ENCODE measurements at places on chromosomes 4 and X.

GRCh38 chrX:153392642-153393321, 8.4 kb downstream of the PNMA6E start:
- no peak for DNase-seq

DNA sequence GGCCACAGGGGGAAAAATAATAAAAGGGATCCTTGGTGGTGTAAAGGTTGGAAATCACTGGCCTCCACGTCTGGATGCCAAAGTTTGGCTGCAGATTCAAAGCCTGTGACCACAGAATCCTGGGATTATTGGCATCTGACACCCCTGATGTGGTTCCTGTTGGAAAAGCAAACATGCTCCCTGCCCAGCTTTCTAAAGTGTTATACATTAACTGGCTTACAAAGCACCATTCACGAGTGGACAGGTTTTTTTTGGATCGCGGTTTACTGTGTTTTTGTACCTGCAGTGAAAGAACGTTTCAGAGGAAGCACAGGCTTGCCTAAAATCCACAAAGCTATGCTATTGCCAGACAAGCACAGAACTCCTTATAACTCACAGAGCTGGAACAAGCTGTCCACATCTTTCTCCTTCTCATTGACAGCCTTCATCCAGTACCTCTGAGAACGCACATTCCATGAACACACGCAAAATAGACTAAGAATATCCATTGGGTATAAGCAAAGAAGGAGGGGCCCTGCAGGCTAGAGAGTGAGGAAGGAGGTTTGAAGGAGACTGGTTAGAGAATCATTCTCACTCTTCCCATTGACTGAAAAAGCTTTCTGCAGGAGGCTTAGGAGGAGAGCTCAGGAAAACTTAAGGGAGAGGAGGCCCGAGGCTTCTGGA, 14.5 kb upstream of the CAPN6 start:
- DNase-seq, result no peak

DNA sequence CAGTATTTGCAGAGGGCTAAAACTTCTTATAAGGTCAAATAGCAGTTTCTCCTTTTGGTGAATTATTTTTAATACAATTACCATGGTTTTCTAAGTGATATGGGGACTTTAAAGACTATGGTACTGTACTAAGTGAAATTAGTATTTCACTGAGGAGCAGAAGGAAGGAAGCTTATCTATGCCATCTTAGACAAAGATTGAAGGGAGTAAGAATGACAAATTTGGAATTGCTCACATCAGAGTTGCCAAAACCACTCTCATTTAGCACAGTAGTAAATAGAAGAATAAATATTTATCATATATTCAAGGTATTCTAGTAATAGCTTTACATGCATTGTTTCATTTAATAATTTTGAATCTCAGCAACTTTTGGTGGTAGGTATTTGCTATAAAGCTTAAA, 30.4 kb downstream of the SULT1B1 start:
- DNase-seq, result no peak

DNA sequence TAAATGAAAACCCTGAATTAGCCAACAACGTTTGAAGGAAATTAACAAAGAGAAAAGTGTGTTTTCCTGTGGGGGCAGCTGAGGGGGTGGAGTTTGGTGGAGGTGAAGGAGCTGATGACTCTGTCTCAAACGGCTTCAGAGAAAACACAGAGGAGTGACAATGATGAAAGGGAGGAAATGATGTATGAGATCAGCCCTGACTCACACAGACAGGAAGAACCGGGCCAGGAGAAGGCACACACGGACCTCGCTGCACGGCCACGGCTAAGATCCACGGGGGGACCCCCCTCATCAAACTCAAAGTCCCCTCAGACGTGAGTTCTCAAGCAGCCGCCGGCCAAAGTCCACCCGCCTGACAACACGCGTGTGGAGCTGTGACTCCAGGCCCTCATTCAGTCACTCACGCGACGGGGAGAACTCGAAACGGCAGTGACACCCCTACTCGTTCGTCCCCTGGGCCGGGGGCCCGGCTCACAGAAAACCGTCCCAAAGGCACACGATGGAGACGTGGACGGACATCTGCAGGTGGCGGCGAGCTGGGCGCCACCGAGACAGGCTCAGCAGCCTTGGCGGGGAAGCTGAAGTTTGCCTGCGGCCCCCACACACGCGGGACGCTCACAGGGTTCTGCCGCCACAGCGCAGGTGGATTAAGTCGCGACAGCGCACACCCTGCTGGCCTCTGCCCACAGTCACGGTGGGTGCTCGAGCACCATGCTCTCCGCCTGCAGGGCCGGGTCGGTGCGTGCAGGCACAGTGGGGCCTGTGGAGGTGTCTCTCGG, 28.8 kb downstream of the PPP2R3B start:
- DNase-seq, result no peak
